ENCODE measurements at places on chromosomes 12 and 14.

DNA sequence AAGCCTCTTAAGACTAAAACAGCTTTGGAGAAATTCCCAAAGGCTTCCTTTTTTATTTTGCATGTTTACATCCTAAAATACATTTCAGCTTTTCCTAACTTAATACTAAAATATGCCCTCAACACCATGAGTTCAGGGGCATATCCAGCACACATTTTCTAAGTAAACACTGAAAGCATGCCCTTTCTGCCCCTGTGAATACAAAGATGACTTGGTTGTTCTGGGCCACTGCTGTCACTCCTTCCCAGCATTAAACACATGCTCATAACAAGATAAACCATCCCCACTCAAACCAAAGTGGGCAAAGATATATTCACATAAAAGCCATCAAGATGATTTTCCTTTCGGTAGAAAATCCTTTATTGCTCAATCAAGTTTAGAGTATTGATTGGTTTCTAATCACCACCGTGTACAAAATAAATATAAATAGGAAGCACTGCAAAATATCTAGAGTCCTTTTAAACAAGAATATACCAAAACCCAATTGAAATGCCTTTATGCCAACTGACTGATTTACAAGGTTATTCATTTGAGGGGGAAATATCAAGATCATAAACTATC, 1.9 kb downstream of the CCNB1IP1 start:
- DNase-seq, result no peak

DNA sequence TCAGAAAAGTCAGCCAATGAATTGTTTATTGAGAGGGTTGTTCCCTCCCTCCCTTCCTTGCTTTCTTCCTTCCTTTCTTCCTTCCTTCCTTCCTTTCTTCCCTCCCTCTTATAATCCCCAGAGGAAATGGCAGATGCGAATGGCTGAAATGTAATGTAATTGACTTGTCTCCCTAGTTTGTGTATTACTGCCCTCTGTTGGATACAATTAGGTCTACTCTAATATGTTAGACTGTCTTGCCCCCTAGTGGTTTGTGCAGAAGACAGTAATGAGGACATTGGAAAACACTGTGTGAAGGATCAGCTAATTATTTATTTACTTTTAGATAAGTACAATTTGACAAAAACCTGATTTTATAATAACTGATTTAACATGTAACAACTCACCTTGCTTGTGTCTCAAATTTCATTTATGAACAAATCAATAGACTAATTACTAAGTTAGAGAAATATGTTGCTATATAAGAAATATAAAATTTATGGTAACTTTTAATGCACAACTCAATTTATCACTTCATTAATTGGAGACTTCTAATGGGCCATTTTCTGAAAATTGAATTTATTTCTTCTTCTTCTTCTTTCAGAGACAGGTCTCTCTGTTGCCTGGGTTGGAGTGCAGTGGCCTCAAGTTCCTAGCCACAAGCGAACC, 229.8 kb upstream of the LRIG3 start:
- peak; percentile 65 for DNase-seq

DNA sequence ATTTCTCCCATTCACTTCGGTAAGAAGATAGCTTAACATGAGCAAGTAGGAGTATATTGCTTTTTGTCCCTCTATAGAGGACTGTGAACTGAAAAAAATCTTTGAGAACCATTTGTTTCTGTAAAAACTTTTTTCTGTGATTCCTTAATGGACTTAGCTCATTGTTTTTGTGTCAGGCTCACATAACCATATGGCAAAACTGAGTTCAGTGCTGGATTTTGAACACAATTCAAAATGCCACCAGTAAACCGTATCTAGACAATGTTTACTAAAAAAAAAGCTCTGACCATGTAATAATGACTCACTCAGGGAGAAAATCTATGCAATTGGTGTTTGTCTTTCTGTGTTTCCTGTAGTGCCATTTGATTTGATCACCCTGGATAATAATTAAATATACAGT, 5.2 kb downstream of the TRHDE start:
- DNase-seq, result no peak

DNA sequence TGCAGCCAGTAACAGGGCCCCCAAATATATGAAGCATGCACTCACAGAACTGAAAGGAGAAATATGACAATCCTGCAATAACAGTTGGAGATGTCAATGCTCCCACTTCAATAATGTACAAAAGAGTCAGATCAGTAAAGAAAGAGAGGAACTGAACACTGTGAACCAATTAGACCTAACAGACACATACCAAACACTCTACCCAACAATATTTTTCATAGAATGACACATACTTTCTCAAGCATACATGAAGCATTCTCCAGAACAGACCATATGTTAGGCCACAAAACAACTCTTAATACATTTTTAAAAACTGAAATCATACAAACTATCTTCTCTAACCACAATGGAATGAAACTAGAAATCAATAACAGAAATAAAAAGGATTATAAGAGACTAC, 80.2 kb downstream of the ELK3 start:
- no peak for DNase-seq

DNA sequence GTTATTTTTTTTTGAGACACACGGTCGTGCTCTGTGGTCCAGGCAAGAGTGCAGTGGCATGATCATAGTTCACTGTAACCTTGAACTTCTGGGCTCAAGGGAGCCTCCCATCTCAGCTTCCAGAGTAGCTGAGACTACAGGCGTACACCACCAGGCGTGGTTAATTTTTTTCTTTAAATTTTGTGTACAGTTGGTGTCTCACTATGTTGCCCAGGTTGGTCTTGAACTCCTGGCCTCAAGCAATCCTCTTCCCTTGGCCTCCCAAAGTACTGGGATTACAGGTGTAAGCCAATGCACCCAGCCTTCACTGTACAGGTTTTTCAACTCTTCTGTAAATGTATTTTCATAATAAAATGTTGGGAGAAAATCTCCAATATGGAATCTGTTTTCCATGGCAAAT, 5.7 kb upstream of the KLC1 start:
- DNase-seq, result no peak
